Lower lobe of right lung (tissue), 2 donors: ENCODE measurements at places on chromosomes 2 and 18. TPM values are rescaled to one million over a fixed set of nuclear protein-coding genes. Genes with fewer than 3 reads are reported as not detected.

- no peak for DNase-seq
- H3K36me3 ChIP-seq, result no peaks in the 10 kb centered on the region
- H3K4me3 ChIP-seq, result no peak overlapping the region
- no peak overlapping the region for H3K27ac ChIP-seq
- H3K4me1 ChIP-seq, result peaks cover 13% of the 10 kb centered on the region
These were observed 58.4 kb downstream of the KCTD18 start for GRCh38 chr2:200451511-200451910.

Gene ZBTB7C
- total RNA-seq, result 15.0 TPM

Gene CYS1
- 2.6 TPM for total RNA-seq

DNA sequence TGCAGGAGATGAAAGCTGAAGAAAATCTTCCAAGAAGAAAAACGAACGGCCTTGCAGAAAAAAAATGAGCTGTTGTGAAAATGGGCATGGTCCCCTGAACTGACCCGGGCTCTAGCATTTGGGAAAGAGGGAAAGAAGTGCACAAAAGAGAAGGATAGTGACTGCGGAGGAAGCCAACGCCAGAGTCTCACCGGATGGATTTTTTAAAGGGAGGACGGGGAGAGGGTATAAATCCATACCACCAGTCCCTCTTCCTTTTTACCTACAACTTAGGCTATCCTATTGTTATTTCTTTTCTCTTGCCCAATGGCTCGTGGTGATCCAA, 601 bp downstream of the WDR35 start:
- H3K27me3 ChIP-seq, result no peaks in the 10 kb centered on the region
- H3K36me3 ChIP-seq, result no peaks in the 10 kb centered on the region
- peak overlapping the region; percentile 67 for H3K27ac ChIP-seq
- H3K4me1 ChIP-seq, result peaks cover 19% of the 10 kb centered on the region
- H3K4me3 ChIP-seq, result peak overlapping the region; percentile 83

DNA sequence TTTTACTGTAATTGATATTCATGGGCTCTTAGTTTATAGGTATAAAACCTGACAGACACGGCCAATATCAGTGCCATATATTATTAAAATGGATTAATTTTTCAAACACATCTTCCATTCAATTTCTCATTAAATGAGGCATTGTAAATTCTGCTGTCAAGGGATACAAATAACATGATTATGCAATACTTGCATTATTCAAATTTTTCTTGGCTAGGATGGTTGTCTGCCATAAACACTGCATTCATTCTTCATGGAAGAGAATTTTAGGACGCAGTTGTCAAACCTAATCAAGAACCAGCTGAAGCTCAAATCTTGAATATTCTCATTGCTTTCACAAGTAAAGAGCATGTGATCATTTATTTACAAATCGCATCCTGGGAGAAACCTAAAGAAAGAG, 255.6 kb downstream of the RDH14 start:
- H3K4me3 ChIP-seq, result no peak overlapping the region
- peaks cover 6% of the 10 kb centered on the region for H3K4me1 ChIP-seq
- no peaks in the 10 kb centered on the region for H3K36me3 ChIP-seq
- H3K27ac ChIP-seq, result no peak overlapping the region

DNA sequence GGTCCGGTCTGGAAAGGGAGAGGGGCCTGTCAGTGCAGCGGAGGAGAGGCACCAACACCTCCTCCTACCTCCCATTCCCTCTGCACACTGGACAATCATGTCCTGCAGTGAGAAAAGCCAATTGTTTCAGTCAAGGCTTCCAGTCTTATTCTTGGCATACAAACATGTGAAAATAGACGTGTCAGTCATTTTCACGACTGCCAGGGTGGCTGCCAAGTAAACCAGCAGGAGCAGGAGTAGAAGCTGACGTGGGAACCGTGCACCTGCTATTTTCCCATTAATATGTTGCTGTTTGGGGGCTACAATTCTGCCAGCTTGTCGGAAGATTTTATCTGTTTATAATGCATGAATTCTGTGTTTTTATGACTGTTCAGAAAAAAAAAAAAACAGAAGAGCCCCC, 202.3 kb downstream of the SPP2 start:
- no peaks in the 10 kb centered on the region for H3K27me3 ChIP-seq
- no peaks in the 10 kb centered on the region for H3K36me3 ChIP-seq
- no peak overlapping the region for H3K4me3 ChIP-seq
- no peak overlapping the region for H3K27ac ChIP-seq
